ENCODE measurements at places on chromosomes 4 and X.

DNA sequence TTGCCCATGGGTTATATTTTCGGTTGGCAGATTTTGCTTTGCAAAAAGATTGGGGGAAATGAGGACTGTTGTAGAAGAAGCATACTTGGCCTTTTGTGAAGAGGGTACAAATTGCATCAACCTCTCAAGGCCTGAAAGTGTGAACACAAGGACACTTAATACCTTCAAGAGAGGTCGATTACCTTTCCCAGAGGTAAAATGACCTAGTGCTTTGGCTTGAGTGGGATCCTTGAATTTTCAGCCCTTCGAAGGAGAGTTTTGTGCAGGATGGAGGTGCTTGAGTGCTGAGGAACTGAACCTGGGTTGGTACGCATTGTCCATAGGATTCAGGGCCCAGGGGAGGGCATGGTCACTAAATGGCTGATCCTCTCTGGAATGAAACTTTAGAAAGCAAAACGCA lies 27.6 kb upstream of the NKAP start:
- no peak for DNase-seq

DNA sequence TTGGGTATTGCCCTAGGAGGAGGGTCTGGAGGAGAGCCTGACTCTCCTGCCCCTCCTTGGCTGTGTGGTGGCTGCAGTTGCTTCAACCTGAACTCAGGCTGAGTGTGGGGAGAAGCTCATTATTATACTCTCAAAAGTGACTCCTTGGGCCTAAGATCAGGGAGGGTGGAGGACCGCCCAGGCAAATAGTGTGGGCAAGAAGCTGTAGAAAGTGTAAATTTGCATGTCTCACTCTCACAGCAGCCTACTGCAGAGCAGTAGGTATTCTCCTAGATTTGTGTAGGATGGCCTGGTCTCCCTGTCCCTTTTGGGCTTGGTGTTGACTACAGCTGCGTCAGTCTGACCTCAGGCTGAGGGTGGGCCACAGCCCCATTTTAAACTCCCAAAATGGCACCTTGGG lies 156.1 kb downstream of the ZNF330 start:
- no peak for DNase-seq

- no peak for DNase-seq
Observed at GRCh38 chr4:32462944-32463343, 1742.8 kb downstream of the PCDH7 start.

- no peak for DNase-seq
Observed at GRCh38 chr4:36214735-36215485, 29.4 kb downstream of the ARAP2 start.

GRCh38 chr4:182555997-182556418 lies 312.8 kb downstream of the TENM3 start:
- no peak for DNase-seq

GRCh38 chrX:121851033-121851432 lies 803.6 kb downstream of the GLUD2 start:
- no peak for DNase-seq

- peak; percentile 53 for DNase-seq
Observed at GRCh38 chrX:133776072-133776471, 209.3 kb downstream of the GPC3 start.

GRCh38 chr4:181046809-181047208 lies 1196.4 kb upstream of the TENM3 start:
- DNase-seq: no peak

GRCh38 chr4:154471526-154472331 lies 19.9 kb downstream of the DCHS2 start:
- DNase-seq: no peak

DNA sequence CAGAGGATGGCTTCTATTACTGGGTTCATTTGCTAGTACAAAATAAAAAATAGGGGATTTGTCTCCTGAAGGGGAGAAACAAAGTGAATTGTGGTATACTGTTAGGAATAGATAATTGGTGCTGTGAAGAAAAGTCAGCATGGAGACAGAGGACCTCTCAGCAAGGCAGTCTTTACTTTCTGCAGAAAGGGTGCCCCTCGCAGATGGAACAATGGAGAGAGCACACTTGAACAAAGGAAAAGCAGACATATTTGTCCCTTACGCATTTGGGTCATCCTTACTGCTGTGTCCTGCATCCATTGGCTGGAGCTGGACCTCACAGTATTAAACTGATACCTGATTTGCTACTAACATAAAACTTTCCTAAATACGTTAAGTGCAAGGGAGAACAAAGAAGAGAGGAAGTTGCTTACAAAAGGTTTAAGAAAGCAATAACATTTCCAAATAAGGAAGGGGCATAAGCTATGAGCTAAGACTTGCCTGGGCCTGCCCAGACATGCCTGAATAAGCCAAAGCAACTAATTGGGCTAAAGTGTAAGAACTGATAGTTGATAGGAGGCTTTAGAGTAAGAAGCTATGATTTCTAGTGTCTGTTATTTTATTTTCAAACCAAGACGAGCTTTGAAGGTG lies 83.8 kb downstream of the CCKAR start:
- no peak for DNase-seq

GRCh38 chrX:118552121-118552900 lies 56.7 kb downstream of the DOCK11 start:
- no peak for DNase-seq

DNA sequence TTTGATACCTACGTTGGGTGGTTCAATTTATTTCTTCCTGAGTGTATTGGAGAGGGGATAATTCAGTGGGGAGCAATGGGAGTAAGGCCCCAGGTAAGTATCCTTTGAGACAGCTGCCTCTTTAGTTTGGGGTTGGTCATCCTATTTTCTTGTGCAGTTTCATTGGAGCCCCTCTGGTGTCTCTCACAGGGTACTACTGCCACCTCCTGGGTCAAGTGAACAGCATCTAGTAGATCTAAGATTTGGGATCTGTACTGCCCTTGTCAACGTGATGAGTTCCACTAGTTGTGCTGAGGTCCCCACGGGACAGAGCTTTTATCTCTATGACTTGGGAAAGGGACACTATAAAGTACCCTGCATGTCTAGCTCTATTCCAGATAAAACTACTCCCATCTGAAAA lies 80.6 kb downstream of the PBDC1 start:
- DNase-seq: peak; percentile 25

GRCh38 chr4:147118528-147118927 lies 172.9 kb upstream of the TTC29 start:
- no peak for DNase-seq

GRCh38 chrX:120769576-120770341 lies 105.9 kb downstream of the CT47B1 start:
- no peak for DNase-seq

DNA sequence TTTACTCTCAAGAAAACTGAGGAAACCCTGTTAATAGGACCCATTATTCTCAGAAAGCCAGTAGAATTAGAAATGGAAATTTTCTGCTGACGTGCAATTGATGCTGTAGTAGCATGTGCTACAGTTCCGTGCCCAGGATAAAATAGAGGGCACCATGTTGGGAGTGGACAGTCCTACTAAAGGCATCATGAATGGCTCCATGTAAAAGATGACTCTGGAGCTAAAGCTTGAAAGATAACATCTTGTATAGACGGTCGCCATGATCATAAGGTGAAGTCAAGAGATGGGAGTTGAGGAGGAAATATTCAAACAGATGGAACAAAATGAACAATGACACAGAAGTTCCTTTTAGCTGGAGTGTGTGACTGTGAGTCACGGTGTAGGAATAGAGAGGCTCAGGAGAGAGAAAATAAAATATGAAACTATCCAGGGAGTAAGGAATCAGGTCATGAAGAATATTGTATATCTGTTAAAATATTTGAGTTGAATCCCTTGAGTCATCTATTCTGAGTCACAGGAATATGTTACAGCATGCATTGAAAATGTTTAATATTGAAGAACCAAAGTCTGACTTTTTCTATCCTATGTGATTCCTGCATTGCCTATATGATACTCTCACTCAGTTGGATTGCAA lies 31.8 kb downstream of the ANXA10 start:
- DNase-seq: no peak

DNA sequence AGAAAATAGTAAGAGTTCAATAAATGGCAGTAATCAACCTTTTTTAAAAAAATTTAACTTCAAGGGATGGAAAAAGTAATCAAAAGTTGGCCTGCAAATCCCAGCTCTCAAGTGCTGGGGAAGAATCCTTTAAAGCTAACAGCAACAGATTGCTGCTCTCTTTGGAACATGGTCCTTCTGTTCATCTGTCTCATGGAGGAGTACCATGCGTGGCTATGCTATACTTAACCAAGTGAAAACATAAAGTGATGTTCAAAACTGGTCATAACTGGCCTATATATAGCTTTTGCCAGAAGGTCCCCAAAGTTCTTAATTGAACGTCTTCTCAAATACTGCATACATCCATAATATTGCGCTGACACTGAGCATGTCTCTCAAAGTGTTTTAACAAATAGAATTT lies 154.4 kb downstream of the GABRB1 start:
- DNase-seq: no peak

- peak; percentile 20 for DNase-seq
Observed at GRCh38 chrX:37905436-37906147, 58.2 kb upstream of the DYNLT3 start.

GRCh38 chr4:54066088-54066415 lies 1.6 kb upstream of the CHIC2 start:
- DNase-seq: no peak

DNA sequence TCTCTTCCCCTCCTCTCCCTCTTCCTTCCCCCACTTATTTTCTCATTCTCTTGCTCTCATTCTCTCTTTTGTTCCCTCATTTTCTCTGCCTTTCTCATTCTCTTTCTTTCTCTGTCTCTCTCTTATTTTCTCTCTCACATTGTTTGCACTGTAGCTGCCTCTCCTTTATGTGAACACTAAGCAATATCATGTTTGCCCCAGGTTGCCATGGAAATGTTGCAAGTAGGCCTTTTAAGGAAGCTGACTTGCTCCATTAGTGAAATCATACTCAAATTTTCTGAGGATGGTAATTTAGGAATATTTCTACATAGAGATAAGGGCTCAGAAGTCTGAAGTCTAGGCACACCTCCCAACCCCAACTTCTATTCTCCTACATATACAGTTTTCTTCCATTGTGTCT lies 130.1 kb downstream of the EDA start:
- no peak for DNase-seq

- no peak for DNase-seq
Observed at GRCh38 chr4:7971881-7972500, 32.3 kb upstream of the AFAP1 start.

- DNase-seq: no peak
Observed at GRCh38 chr4:4990857-4991540, 28.3 kb downstream of the CYTL1 start.

GRCh38 chr4:151529187-151529586 lies 120.2 kb downstream of the FHIP1A start:
- DNase-seq: no peak

- DNase-seq: no peak
Observed at GRCh38 chrX:70476934-70477733, 32.5 kb downstream of the DLG3 start.

- DNase-seq: no peak
Observed at GRCh38 chr4:8038719-8039251, 99.1 kb upstream of the AFAP1 start.

DNA sequence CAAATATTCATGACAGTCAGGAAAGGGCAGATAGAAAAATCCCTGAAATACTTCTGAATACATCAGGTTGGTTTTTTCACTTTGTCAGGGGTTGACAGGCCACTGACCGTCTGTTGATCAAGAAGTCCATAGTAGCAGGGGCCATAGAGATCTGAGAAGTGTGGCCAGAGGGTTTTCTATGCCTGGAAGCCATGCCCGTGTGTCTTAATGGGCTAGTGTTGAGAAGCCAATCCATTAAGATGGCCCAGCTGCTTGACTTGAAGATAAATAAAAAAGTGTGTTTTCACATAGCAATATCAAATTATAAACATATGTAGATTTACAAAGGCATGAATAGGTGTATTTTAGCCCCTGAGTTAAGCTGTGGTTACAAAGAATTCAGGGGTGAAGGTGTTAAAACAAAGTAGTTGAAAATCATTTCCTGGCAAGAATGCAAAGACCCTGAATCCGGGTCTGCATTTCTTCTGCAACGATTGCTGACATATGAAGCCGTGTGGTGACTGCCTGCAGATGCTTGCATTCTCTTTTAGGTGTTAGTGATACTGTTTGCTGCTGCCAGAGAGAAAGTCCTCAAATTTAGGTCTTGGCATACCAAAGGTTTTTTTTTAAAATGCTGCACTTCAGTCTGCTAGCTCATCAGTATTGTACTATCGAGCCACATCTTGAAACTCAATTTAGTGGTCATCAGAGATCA lies 9.3 kb upstream of the LIMCH1 start:
- no peak for DNase-seq

DNA sequence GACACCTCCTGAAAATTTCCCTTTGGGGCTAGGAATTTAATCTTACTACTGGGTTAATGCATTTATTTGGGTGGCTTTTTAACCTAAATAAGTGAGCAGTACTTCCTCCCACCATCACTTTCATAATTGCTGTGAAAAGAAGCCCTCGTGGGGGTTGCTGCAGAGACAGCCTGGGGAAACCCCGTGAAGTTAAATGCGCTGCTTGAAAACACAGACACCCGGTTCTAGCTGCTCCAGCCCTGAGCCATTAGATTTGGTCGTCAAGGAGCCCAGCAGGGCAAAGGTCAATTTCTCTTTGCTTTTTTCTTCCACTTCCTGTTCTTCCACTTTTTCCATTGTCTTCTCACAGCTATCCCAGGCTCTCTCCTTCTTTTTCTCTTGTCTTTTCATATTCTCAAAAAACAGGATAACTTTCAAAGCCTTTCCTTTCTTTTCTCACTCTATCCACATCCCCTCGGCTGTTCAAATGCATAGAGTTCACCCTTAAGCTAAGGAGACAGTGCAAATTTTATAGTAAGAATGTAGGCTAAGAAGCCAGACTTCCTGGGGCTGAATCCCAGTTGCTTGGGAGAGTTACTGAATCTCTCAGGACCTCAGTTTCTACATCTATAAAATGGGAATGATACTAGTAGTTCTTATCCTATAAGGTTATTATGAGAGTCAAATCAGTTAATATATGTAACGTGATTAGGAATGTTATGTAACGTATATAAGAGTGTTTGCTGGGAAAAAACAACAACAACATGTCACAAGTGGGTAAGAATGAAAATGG lies 91.5 kb upstream of the ZNF827 start:
- no peak for DNase-seq

- DNase-seq: no peak
Observed at GRCh38 chrX:35711281-35711680, 86.9 kb upstream of the MAGEB16 start.
